ENCODE measurements at places on chromosomes 3 and 15.

- no peak for DNase-seq
These were observed 195.8 kb downstream of the TBC1D5 start for GRCh38 chr3:17546500-17547255.

DNA sequence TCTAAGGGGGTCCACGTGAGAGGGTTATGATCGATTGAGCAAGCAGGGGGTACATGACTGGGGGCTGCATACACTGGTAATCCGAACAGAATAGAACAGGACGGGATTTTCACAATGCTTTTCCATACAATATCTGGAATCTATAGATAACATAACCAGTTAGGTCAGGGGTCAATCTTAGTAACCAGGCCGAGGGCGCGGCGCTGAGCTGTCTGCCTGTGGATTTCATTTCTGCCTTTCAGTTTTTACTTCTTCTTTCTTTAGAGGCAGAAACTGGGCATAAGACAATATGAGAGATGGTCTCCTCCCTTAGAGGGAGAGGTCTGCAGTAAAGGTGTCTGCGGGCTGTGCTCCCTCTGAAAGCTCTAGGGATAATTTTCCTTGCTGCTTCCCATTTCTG, 261.3 kb downstream of the XXYLT1 start:
- DNase-seq: no peak

DNA sequence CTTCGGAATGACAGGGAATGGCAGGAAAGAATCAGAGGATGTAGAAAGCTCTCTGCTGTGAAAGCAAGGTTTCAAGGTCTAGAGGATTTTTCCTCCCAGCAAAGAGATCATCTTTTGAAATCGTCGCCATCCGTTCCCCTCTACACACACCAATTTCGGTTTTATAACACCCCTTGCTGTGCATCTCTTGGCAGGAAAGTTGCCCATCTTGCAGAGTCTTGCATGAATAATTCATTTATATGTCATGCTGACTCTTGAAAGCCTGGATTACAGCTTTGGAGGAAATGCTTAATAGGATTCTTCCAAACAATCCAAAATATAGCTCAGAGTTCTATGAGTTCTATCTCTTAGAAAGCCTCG, 262.7 kb downstream of the CHL1 start:
- no peak for DNase-seq

GRCh38 chr3:138200424-138200823, 13.3 kb downstream of the ARMC8 start:
- DNase-seq: no peak

- no peak for DNase-seq
These were observed 70.7 kb upstream of the ACAD9 start for GRCh38 chr3:128808672-128809071.

DNA sequence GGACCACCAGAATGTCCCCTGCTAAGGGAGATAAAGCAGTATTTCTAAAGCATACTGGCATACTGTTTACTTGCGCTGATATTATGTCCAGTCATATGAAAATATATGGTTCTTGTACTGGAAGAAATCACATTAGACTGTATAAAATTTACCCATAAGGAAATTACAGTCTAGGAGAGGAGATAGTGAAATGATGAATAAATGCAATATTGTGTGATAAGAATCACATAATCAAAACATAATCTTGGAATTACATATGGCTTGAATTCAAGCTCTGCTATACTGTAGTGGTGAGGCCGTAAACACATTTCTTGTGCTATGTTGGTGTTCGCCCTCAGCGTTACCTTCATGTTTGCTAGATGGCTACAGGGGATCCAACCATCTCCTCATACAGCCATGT, 20.7 kb upstream of the TGFBR2 start:
- no peak for DNase-seq

DNA sequence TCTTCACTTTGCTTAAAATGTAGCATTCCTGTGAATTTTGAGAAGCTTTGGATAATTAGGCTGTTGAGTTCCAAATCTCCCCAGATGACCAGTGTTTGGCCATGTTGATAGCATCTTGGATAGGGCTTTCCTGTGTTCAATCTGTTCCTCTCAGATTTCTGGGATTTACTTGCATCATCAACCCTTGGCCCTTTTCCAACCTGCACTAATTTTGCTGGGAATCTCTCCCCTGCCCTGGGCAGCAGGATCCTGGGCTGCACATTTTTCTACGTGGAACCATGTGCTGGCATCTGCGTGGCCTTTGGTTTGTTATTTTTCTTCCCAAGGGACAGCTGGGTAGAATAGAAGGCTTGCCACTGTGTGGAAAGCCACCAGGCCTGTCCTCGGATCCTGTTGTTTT, 75.4 kb upstream of the PLXNA1 start:
- no peak for DNase-seq

DNA sequence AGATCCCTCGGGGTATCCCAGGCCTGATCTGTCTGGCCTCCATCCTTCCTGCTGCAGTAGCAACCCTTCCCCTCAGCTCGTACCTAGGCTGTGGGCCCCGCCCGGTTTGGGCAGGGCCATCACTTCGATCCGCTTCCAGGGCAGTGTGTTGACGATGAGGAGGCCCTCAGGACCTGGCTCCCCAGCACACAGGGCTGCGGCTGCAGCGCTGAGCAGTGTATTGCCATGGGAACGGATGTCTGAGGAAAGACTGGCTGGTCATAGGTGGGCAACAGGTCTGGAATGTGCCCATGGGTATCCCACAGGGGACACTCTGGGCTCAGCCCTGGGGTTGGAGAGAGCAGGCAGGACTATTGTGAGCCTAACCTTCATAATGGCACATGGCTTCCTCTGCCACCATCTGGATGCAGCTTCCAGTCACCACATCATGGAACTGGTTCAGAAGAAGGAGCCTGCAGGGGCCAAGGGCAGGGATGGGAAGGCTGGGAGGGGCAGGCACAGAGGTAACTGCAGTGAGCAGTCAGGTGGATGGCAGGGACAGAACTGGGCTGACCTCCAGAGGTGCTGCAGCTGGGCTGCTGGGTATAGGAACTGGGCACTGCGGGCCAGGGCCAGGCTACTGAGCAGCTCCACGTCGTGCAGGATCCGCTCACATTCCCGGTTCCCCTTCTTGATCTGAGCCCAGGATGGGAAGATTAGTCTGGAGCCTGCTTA, 8.7 kb downstream of the MAN2C1 start:
- DNase-seq: no peak

DNA sequence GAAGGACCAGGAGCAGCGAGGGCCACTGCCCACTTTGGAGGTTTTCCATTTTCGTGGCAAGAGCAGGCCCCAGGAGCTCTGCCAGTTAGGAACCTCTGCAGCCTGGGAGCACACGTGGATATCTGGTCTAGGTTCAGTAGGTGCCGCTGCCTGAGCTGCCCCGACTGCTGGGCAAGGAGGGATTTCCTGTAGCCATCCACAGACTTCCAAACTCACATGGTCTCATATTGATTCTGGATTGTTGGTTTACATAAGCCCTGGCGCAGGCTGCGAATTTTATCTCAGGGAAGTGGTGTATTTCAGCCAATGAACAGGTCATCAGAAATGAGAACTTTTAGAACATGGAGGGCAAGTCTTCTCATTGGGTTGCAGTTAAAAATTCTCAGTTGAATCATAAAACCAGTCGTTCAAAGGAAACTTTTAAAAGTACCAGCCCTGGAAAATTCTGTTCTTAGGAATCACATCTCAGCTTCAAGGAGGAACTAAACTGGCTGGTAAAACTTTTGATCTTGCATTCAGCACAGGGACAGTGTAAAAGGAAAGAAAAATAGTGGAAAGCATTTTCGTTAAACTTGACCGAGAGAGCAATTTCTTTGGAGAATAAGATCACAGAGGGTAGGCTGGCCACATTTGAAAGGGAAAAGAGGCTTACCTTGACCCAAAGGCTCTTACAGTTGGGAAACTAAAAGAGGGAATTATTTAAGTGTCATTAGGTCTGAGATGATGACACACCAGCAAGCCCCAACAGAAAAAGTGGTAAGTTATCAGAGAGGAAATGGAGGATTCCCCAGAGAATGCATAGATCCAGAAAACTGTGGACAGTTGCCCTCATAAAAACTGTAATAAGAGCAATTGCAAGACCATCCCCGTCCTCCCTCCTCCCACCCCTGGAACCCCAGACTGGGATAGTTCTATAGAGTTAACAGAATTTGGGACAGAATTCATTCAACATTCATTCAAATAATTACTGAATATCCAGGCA, 6.4 kb upstream of the RTP3 start:
- peak; percentile 82 for DNase-seq

- no peak for DNase-seq
These were observed 140.7 kb downstream of the FHIT start for GRCh38 chr3:61110576-61110975.

DNA sequence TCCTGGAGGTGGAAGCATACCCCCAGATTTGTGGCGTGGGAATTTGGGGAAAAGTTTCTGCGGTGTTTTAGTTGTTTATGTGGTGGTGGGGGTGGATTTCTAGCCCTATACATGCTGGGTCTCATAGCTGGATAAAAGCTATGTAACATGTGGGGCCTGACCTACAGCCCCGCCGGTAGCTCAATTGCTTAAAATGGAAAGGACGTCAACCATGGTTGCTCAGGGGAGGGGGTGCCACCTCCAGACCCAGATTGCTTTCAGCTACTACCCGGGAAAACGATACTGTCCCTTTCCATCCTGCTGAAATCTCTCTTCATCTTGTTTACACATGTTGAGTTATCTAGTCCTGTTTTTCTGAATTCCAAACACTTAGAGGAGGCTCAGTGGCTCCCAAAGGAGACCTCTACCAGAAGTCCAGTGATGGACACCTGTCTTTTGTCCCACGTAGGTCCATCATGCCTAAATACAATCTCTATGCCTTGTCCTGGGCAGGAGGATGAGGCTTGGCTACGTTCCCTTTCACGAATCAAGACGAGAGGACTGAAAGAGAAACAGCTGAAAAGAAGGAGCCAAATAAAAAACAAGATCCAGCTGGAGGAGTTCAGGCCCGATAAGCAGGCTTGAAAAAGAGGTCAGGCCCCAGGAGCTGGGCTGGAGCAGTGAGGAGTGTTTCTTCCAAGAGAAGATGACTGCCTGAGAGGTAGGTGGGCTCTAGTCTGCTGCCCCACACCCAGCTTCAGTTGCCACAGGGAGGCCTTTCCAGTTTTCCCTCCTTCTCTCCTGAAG, 72.1 kb upstream of the TPRG1 start:
- DNase-seq: peak; percentile 3

GRCh38 chr3:179551349-179552105, 11.2 kb upstream of the ACTL6A start:
- DNase-seq: no peak

GRCh38 chr15:90266061-90266431, 574 bp downstream of the NGRN start:
- no peak for DNase-seq

GRCh38 chr3:180749796-180750195, 70.5 kb upstream of the CCDC39 start:
- DNase-seq: no peak

DNA sequence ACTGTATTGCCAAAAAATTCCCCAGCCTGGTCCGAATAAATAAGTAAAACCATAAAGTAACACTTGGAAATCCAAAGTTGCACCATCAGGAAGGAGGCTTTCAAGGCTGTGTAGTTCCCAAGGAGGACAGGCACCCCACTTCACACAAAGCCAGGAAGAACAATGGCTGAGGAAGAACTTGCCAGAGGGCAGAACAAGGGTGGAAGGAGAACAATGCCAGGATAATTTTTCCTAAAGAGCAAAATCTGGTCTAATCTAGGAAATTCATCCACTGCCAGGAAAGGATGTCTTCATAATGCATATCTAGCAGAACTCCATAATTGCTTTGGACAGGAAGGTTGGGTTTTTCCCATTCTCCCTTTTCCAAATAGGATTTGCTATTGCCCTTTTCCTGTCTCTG, 15.7 kb upstream of the ARID3B start:
- no peak for DNase-seq

- DNase-seq: no peak
These were observed 55.8 kb downstream of the TRPC1 start for GRCh38 chr3:142779591-142779990.

- DNase-seq: no peak
These were observed 180.5 kb upstream of the TRIM42 start for GRCh38 chr3:140497331-140497730.

- DNase-seq: no peak
These were observed 42.7 kb upstream of the CCK start for GRCh38 chr3:42308651-42309050.

DNA sequence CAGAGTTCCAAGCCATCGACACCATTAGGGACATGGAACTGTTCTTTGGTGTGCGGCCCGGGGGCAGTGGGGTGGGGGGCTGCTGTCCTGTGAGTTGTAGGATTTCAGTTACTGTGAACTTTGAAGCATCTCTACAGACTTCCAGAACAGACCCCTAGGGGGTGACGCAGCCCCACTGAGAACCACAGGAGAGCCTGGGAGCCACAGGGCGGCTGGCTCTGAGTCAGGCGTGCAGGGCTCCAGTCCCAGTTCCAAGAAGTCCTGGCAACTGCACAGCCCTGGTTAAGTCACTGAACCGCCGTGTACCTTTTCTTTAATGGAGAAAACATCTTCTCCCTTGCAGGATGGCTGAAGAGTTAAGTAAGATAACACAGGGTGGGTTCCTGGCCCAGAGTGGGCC, 23.5 kb upstream of the LRTM1 start:
- DNase-seq: peak; percentile 63

DNA sequence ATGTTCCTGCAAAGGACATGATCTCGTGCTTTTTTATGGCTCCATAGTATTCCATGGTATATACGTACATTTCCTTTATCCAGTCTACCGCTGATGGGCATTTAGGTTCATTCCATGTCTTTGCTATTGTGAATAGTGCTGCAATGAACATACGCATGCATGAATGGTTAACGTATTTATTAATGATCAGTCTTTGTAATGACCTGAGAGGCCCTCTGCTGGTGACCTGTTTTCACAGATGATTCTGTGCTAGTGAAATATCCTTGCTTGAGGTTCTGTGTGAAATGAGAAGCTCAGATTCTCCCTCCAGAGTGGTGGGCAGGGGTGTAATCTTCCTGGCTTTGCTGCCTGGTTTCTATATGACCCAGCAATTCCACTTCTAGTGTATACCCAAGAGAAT, 160.2 kb upstream of the RASGRP1 start:
- no peak for DNase-seq

- no peak for DNase-seq
These were observed 124.1 kb downstream of the DNAH12 start for GRCh38 chr3:57420001-57420400.

DNA sequence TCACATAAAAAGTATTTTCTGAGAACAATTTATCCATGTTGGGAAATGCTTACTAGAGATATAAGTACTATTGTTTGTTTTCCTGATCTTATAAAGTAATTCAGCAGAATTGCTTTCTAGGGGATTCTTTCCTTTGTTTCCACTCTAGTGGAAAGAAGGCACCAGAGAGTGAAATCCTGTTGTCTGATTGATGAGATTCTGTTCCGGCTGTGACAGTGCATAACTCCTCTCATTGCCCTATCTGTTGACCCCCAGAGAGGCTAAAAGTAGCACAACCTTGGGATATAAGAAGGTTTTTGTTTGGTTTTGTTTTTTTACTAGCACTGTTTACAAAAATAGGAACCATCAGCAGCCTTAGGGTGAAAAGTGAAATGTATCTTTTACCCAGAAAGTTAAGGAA, 114.1 kb downstream of the ALCAM start:
- DNase-seq: no peak

- no peak for DNase-seq
These were observed 140.4 kb downstream of the NFKBIZ start for GRCh38 chr3:101989578-101990200.

- peak; percentile 60 for DNase-seq
These were observed 66.2 kb downstream of the KLF13 start for GRCh38 chr15:31392761-31393401.
